ENCODE measurements at places on chromosomes 6 and 20.

DNA sequence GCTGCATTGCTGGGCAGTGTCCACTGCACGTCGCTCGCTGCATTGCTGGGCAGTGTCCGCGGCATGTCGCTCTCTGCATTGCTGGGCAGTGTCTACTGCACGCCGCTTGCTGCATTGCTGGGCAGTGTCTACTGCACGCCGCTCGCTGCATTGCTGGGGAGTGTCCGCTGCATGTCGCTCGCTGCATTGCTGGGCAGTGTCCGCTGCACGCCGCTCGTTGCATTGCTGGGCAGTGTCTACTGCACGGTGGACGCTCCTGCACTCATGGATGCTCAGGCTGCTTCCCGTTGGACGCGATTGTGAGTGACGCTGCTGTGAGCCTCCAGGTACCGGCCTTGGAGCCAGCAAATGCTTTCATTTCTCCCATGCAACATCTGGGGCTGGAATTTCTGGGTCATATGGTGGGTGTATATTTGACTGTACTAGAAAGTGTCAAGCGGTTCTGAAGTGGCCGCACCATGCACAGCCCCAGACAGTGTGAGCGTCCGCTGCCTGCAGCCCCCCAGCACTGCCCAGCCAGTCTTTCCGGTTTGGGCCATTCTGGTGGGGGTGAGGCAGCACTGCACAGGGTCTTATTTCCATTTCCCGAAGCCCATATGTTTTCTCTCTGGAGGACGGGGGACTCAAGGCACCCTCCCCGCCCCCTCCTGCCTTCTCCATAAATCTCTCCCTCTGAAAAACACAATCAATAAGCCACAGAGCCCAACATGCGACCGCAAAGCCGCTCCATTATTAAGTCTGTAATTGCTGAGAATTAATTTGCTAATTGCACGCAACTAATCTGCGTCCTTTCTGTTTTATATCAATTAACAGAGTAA is 97.4 kb downstream of the YTHDF1 start:
- no peak for DNase-seq

DNA sequence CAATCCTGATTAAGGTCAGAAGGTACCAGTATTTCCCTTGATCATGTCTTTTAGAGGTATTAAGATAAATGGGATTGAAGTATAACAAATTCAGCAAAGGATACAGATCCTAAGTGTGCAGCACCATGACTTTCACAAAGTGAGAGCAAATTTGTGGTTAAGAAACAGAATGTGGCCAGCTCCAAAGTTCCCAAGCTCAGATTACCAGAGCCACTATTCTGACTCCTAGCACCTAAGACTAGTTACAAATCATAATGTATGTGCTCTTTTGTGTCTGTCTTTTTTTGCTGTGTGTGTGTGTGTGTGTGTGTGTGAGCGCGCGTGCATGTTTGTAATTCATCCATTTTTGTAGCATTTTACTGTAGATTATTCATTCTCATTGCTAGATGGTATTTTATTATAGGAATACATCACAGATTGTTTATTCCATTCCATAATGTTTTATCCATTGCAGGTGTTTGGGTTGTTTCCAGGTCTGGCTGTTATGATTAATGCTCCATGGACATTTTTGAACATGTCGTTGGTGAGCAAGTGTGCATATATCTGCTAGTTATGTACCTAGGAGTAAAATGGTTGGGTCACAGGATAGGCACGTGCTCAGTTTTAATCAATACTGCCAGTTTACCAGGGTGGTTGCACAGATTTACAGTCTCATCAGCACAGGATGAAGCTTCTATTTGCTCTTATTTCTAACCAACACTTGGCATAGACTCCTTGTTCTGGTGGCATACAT is 314.0 kb upstream of the JAG1 start:
- no peak for DNase-seq

DNA sequence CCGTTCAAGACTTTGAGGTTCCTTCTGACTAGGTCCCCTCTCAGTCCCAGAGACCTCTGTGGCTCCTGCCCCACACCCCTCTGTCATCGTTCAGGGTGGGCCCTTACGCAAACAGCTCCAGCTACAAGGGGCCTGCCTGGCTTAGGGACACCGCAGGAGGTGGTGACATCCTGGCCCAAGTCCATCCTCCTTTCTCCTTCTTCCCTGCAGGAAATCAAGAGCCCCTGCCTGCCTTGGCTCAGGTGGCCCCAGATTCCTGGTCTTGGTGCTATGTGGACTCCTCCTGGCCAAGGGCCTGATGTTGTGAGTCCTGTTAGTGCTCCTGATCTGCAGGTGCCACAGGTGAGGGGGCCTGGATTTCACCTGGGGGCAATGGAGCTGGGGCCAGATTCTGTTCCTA is 8.1 kb downstream of the TREML4 start:
- no peak for DNase-seq

GRCh38 chr6:131353876-131354275 is 218.6 kb downstream of the AKAP7 start:
- DNase-seq, result no peak

GRCh38 chr6:138576313-138576712 is 77.0 kb upstream of the NHSL1 start:
- no peak for DNase-seq

- DNase-seq, result no peak
Observed at GRCh38 chr6:23522792-23523547, 603.0 kb upstream of the NRSN1 start.

- no peak for DNase-seq
Observed at GRCh38 chr6:155246825-155247224, 17.0 kb upstream of the CLDN20 start.

DNA sequence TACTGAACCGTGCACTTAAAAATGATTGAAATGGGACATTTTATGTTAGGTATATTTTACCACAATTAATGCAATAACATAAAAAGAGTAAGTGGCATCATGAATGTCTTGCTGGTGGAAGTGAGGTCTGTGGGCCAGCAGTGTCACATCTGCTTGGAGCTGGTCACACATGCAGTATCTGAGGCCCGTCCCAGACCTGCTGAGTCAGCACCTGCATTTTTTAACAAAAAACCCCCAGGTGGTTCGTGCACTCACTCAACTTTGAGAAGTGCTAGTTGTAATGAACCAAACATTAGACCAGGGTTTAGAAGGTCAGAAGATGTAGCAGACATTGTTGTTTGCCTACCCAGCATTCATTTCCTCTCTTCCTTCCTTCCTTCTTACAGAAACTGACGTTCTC is 21.0 kb downstream of the BANF2 start:
- no peak for DNase-seq

GRCh38 chr6:40719671-40720374 is 132.7 kb upstream of the LRFN2 start:
- no peak for DNase-seq

- DNase-seq, result no peak
Observed at GRCh38 chr20:11315525-11315924, 602.2 kb upstream of the BTBD3 start.

DNA sequence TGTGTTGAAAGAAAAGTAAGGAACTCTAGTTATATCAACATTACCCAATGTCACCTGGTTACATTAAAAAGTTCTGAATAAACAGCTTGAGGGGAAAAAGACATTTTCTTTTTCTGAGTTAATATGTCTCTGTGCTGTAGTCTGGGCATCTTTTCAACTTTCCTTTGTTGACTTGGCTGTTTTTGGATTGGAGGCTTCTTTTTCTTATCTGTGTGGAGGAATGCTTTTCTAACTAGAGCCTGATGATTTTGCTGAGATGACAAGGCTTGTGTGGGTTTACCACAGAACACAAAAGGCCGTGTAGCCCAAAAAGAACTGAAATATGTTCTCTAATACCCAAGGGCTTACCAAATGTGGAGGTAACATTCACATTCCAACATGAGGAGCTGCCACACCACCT is 161.8 kb downstream of the KCNQ5 start:
- DNase-seq, result no peak

- no peak for DNase-seq
Observed at GRCh38 chr20:31862506-31862905, 7.8 kb downstream of the DUSP15 start.

DNA sequence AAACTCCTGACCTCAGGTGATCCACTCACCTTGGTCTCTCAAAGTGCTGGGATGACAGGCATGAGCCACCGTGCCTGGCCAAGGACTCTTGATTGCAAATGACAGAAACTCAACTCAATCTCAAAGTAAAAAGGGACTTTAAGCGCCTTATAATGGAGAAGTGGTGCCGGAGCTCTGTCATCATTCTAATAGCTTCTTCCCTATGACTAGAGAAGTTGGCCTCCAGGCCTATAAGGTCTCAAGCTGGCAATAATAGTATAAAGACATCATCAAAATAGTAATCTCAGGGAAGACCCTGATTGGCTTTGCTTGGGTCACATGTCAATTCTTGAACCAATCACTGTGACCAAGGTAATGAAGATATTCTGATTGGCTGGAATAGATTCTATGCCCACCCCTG is 8.5 kb upstream of the KIAA1755 start:
- DNase-seq, result no peak

DNA sequence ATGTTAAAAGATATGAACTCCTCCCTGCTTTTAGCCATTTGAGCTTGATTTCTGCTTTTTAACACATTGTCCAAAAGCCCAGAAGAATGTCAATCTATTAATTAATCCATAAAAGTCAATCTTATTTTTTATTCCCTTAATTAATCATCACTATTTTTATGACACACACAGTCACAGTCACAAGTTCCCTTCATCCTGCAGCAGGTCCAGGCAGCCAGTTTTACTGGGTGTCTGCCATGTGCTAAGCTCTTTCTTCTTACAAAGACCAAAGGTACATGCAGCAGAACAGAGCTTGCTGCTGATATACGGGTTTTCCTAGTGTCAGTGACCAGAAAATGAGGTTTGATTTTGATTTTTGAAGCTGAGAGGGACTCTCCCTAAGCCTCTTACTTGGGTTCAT is 53.3 kb upstream of the SLC22A23 start:
- no peak for DNase-seq

DNA sequence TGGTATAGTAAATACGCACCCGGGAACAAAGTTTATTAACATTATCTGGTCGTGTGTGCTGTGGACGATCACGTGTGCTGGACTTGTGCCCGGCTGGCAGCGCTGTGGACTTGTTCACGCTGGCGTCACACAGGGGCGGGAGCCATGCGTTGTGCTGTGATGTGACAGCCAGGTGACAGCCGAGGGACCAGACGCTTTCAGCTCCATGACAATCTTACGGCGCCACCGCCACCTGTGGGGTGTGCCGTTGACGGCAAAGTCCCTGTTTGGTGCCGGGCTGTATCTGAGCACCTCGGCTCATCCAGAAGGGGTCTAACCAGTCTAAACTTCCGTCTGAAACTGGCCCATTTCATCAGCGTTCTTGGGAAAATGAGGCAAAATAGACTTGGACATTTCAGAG is 25.2 kb downstream of the DLL1 start:
- DNase-seq, result no peak

DNA sequence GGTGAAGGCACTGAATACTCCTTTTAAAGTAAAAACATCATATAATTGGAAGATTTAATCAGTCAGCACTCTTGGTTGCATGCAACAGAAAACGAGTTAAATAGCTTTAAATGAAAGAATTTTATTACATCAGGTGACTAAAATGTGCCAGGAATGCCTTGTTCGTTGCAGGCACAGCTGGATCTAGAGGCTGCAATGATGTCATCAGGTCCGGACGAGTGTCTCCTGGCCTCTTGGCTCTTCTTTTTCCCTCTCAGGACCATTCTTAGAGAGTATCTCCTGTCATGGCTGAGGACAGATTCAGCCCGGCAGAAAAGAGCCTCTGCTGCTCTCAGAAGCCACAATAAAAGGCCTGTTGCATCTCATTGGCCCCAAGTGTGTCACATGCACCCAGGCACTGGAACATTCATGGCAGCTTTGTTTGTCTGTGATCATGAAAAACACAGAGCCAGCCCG is 510.7 kb upstream of the SULF2 start:
- DNase-seq, result no peak
